ENCODE measurements at places on chromosomes 13 and 19.

DNA sequence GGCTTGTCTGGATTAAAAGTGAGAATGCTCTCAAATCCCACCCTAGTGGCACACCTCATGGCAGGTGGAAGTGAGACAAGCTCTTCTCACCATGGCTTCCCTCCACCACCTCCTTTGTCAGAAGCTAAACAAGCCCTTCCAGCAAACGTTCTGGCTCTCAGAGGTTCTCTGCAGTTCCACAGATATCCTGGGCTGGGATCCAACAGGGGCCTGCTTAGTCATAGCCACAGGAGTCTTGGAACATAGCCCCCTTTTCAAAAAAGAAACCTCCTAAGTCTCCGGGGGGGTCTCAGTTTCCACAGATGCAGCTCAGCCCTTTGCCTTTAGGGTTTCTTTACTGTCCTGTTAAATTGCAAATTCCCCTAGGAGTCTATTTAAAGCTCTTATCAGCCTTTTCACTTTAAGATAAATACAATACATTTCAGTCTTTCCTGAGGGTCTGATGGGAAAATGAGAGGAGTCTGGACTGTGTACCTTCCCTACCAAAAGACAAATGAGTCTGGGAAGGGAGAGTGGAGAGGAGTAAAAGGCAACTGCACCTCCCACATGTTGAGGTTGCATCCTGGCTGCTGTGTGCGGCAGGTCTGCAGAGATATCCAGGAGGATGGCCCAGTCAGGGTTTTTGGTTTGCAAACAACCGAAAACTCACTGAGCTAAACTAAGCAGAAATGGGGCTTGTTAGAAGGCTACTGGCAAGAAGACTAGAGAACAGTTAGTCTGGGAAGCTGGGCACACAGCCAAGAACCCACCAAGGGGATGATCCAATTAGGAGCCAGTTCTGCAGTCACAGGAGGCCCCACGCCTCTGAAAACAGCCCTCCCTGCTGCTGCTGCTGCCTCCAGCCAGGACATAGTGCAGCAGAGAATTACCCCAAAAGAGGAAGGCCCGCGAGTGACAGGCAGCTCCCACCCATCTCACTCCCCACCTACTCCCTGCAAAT, 41.4 kb upstream of the SERP2 start:
- peak; percentile 61 for DNase-seq

DNA sequence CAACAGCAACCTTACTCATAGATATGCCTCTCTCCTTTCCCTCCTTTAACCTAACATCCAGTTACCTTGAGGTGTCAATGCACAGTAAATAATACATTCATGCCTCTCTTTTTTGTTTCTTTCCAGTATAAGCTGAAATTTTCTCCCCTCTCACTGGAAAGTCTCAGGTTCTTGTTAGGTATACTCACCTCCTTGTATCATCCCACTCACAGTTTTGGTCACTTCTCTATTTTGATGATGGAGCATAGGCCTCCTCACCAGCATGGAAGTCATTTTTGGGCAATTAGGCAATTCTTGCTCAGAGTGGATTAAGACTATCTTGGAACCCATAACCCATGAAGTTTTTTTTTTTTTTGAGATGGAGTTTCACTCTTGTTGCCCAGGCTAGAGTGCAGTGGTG, 5.7 kb upstream of the LGALS14 start:
- no peak for DNase-seq

DNA sequence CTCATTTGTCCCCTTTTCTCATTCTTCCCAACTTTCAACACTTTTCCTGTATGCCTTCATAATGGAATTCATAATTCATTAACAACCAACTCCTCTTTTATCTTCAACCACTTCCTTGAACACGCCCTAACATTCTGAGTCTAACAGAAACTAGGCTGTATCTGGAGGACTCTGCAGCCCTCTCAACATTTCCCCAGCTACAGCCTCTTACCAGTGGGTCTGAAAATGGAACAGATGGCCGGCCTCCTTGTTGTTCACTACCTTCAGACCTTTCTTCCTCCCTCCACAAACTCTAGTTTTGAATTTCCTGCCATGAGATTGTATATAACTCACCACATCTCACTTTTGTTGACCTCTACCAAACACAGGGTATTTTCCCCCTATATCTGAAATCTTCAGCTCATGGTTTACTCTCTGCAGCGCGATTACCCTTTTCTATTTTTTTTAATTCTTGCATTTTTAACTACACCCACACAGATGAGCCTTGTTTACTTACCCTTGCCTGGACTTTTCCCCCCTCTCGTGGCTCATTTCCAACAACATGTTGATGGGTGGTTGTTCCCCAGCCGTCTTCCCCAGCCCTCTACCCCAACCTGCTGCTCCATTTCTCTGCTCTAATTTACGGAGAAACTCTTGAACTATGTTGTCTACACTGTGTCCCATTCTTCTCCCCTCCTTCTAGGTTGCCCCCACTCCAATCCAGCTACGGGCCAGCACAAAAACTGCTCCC, 846 bp downstream of the ZNF790 start:
- no peak for DNase-seq

DNA sequence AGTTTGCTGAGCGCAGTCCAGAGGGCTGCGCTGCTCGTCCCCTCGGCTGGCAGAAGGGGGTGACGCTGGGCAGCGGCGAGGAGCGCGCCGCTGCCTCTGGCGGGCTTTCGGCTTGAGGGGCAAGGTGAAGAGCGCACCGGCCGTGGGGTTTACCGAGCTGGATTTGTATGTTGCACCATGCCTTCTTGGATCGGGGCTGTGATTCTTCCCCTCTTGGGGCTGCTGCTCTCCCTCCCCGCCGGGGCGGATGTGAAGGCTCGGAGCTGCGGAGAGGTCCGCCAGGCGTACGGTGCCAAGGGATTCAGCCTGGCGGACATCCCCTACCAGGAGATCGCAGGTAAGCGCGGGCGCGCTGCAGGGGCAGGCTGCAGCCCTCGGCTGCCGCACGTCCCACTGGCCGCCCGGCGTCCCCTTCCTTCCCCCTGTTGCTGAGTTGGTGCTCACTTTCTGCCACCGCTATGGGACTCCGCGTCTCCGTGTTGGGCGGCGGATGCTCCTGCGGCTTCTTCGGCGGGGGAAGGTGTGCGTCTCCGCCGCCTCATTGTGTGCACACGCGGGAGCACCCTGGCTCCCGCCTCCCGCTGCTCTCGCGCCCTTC, 772 bp downstream of the GPC6 start:
- DNase-seq = peak; percentile 78

GRCh38 chr13:41017159-41017558, 2.0 kb downstream of the ELF1 start:
- no peak for DNase-seq

GRCh38 chr13:79384022-79384610, 21.9 kb downstream of the RBM26 start:
- DNase-seq = no peak

DNA sequence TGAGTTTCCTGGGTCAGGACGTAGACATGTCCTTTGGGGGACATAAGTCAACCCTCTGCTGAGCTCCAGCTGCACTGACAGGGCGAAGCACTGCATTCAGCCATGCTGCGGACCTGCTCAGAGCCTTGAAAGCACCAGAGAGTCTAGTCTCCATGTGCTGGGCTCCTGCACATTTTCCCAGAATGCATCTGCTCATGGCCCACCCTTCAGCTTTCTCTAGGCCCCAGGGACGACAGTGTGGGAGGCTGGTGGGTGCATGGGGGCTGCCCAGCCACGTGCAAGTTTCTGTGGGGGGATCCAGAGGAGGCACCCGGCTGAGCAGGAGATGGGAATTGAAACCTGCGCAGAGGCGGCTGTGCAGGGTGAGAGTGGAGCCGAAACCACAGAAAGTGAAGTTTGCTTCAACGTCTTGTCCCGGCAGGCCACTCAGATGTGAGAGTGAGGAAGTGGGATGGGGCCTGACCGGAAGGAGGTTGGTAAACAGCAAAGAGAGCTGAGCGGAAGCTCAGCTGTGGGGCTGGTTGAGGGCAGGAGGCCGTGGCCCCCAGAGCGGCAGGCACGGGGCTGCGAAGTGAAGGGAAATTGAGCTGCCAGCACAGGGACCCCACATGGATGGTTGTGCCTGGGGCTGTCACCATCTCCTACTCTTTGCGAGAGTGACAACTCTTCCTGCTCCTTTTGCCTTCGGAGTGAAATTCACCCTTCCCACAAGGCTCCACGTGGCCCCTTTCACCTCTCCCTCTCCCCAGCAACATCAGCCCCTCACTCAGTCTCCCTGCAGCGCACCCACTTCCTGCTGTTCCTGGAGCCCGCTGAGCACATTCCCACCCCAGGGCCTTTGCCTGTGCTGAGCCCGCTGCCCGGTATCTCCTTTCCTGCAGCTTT, 11.8 kb downstream of the PGLS start:
- no peak for DNase-seq

- no peak for DNase-seq
Measured at GRCh38 chr19:2236064-2236313, 140 bp downstream of the PLEKHJ1 start.

DNA sequence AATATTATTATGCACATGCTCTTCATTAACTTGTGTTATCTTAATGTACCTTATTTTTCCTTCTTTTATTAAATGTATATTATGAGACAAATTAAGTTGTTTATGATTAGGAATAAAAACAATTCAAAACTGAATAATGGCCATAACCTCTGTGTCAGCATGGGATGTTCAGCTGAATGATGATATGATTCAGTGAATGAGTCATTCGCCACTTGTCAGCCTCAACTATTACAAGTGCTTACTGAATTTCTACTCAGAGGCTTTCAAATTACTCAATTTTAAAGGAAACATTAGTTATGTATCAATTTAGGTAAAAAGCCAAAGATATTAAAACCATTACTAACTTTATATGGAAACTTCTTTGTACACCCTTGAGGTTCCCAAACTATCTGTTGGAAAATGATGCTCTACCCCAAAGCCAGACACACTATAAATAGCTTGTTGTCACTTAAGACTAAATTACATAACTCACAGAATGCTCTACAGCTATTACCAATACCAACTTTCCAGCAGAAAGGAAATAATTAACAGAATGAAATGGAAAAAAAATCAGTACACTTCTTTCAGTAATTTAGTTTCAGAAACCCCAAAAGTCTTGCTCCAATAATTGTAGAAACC, 14.4 kb downstream of the LIG4 start:
- no peak for DNase-seq

DNA sequence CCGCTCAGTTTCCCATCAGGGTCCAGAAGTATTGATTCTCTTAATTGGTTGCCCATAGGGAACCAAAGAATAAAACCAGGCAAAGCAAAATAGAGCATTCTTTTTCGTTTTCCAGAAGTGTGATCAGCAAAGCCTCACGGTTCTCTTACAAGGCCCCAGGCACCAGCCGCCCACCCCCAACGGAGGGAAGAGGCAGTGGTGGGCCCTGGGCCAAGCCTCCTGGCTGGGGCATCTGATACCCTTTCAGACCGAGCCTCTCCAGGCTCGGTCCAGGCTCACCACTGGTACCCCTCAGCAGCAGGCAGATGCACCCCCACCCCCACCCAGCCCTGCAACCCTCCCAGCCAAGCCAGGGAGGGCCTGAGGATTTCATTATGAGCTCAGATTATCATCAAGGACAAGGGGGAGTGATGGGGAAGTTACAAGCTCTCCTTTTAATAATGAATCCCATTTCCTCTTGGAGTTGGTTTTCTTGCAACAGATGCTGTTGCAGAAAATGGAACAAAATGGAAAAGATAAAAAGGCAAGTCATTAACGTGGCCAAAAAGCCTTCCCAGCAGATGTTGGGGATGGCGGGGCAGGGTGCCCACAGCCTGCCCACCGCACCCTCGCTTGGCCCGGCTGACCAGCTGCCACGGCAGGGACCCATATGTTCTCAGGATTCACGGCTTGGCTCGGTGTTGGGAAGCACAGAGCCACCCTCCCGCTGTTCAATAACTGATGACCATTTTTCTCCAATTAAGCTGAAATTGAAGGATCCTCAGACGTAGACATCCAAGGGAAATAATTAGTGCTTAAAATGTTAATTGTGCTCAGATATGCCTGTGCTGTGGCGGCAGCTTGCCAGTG, 45.9 kb upstream of the KCTD15 start:
- DNase-seq = no peak

DNA sequence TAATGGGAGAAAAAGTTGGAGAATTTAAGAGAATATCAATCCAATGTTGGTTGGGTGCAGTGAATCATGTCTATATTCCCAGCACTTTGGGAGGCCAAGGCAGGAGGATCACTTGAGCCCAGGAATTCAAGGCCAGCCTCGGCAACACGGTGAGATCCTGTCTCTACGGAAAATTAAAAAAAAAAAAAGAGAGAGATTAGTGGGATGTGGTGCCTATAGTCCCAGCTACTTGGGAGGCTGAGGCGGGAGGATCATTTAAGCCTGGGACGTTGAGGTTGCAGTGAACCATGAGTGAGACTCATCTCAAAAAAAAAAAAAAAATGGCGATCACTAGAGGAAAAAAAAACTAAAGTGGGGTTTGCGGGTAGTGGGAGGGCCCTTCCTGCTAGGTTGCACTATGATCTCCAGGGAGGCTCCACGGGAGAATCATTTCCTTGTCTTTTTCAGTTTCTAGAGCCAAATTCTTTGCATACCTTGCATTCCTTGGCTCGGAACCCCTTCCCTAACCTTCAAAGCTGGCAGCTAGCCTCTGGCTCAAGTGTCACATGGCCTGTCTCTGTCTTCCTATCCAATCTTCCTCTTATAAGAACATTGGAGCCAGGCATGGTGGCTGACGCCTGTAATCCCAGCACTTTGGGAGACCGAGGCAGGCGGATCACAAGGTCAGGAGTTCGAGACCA, 5.8 kb upstream of the ERCC2 start:
- peak; percentile 92 for DNase-seq

DNA sequence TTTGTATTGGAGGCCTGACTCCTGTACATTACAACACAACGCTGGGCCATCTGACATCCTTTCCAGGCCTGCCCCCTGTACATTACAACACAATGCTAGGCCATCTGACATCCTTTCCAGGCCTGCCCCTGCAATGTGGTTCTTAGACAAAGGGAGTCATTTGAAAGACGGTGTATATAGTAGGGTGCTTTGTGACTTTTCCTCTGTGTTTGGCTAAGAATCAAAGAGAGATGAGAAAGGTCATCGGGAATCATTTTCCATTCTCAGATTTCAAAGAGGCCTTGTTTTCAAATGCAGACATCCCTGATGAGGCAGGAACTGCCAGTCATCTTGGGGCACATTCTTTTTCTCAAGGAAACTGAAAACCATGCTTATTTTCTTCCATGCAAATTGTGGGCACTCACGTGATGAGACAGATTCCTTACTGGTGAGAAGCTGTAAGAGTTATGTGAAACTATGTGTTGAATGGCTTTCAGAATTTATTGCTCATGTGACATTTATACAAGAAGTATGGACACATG, 551.6 kb downstream of the MYO16 start:
- no peak for DNase-seq

DNA sequence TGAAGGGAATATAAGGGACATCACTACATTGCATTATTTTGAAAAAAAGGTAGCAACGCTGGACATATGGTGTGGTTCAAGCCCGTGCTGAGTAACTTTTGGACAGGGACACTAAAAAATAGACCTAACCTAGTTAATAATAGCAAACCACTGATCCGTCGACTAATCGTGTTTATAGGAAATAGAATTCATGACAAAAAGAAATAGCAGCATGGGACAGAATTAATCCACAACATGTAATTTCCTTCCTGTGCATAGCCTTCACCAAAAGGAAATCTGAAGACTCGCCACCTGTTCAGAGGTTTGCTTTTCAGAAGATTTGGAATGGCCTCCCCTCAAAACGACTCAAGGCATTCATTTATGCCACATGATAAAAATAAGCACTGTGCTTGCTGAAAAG, 128.7 kb downstream of the FGF14 start:
- no peak for DNase-seq

GRCh38 chr19:52542984-52543664, 15.7 kb downstream of the ZNF808 start:
- DNase-seq = no peak

GRCh38 chr13:51959773-51960172, 51.5 kb downstream of the ATP7B start:
- no peak for DNase-seq

- DNase-seq = peak; percentile 58
Measured at GRCh38 chr19:15551293-15552004, 43.1 kb downstream of the CYP4F22 start.
